ENCODE measurements at places on chromosomes 7 and 10.

- peak; percentile 36 for DNase-seq
Measured at GRCh38 chr10:61804414-61804813, 97.1 kb upstream of the ARID5B start.

DNA sequence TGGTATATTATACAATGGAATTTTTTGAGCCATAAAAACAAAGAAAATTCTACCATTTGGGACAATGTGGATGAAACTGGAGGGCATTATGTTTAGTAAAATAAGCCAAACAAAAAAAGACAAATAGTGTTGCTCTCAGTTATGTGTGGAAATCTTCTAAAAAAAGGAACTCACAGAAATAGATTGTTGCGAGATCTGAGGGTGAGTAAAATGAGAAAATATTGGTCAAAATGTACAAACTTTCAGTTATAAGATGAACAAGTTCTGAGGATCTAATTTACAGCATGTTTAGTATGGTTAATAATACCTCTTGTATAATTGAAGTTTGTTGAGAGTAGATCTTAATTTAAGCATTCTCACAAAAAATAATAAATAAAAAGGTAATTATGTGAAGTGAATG, 291.2 kb downstream of the KIF20B start:
- no peak for DNase-seq

- no peak for DNase-seq
Measured at GRCh38 chr10:97355571-97355975, 21.0 kb upstream of the FRAT2 start.

GRCh38 chr10:14403359-14403758, 72.6 kb upstream of the FRMD4A start:
- no peak for DNase-seq

DNA sequence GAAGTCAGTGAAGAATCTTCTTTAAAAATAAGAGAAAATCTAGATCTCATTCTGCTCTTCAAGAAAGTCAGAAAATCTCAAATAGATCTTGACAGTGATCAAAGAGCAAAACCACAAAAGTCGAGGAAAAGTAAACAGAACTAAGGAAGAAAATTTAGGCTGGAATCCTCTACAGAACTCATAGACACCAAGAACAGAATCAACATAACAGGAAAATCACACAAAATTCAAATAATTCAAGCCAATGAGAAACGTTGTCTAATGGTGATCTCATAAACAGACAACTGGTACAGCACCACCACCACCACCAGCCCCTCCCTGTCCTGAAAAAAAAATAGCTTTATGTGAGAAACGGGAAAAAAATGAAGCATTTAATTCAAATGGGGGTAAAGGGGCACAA, 6.9 kb downstream of the ITGB1 start:
- DNase-seq: no peak

DNA sequence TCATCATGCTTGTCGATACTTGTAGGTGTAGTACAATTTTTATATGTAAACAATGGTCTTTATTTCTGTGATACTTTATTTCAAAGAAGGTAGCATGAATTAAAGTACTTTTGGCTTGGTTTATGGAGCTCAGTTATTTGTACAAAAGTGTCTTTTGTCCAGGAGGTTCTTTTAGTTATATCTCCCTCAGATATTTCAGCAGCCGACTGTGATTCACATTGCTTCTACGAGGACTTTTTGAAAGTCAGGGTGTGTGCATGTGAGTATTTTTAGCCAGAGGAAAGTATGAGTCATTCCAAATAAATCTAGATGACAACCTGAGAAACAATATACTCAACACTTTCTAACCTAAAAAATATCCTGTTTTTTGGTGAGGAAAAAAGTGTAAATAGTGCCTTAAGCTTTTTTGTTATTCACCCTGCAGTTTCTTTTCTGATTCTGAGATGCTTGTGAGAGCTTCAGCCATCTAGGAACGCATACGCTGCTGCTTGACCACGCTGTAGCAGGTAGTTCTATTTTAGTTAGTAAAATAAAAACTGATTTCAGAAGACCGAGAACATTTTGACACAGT, 595 bp upstream of the SUN1 start:
- peak; percentile 85 for DNase-seq

DNA sequence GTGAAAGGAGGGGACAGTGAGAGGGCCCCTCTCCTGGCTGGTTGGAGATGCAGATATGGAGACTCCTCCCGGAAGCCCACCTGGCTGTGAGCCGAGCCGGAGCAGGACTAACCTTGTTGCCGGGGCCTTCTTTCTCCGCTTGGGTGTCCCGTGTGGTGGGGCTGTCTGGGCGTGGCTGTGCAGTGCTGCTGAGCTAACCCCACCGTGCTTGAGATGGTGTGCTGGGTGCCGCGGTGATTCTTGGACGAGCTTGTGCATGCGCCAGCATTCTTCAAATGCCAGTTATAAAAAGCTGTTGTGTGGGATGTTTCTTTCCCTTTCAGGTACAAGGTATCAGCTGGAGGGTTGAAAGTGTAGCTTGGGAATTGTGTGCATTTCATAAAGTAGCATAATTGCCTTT, 48.8 kb downstream of the DAGLB start:
- DNase-seq: no peak

GRCh38 chr7:30977222-30977621, 13.5 kb downstream of the GHRHR start:
- DNase-seq: no peak

GRCh38 chr10:96288151-96288621, 16.0 kb upstream of the DNTT start:
- DNase-seq: no peak

- peak; percentile 34 for DNase-seq
Measured at GRCh38 chr7:2403718-2404648, 572 bp downstream of the CHST12 start.

GRCh38 chr7:7664291-7664690, 23.7 kb downstream of the UMAD1 start:
- no peak for DNase-seq

DNA sequence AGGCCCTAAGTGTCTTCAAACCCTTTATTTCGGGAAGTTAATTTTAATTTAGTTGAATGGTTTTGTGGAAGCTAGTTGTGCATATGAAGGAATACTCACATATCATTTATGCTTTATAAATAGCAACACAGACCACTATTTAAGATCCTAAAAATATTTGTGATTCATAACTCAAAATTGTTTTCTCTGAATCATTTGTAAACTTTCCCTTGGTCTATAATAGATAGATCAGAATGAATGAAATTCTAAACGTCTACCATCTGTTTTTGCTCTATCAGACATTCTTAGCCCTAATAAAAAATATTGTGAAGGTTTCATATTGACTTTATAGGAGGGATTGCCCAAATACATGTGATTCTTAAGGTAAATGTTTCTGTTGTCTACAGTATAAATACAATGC, 43.5 kb downstream of the LOXL4 start:
- peak; percentile 37 for DNase-seq

GRCh38 chr7:7639847-7640220, 718 bp upstream of the UMAD1 start:
- peak; percentile 3 for DNase-seq

- DNase-seq: peak; percentile 89
Measured at GRCh38 chr10:104291439-104291951, 22.5 kb downstream of the GSTO2 start.

GRCh38 chr7:100210805-100211204, 8.9 kb upstream of the PVRIG start:
- DNase-seq: no peak

DNA sequence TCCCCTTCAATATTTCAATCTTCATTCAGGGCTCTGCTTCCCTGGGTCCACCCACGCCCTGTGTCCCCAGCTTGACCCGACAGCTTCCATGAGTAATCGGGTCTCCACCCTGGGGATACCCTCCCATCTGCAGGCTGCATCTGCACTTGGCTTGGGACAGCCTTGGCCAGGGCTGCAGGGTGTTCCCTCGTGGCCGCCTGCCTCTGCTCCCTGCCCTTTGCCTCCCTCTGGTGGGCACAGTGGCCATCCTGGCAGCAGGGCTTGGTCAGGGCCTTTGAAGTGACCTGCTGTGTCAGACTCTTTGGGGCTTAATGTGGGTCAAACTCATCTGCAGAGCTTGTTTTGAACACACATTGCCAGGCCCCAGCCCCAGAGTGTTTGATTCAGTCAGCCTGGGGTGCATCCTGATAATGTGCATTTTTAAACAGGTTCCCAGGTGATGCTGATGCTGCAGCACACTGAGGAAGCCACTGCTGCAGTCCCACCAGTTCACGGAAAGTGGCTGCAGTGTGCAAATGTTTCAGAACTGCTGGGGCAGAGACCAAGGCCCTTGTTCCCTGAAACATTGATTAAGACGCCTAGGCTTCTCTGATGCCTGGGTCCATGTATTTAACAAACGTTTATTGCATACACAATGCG, 80.7 kb upstream of the SEC61G start:
- no peak for DNase-seq

GRCh38 chr7:20064181-20064970, 152.8 kb downstream of the MACC1 start:
- peak; percentile 69 for DNase-seq

GRCh38 chr7:95396136-95397032, at the start of gene PON3:
TSS of gene PON3 (minus strand) at chr7:95396375. CDS start at chr7:95396350, 25 bp downstream.
- DNase-seq: no peak

DNA sequence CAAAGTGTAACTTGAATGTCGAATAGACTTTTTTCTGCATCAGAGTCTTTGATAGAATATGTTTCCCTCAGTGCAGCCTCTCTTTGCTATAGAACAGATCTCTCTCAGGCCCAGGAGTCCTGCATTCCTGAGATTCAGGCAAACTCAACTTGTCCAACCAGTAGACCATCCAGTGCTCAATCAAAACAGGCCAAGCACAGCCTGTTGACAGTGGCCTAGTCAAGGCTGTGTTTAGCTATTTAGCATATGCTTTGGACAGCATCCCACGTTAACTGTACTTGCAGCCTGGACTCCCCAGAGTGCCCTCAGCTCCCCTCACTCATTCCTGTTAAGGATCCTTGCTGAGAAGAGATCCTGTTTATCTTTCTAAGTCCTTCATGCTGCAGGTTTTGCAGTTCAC, 16.3 kb downstream of the OR6V1 start:
- DNase-seq: no peak

DNA sequence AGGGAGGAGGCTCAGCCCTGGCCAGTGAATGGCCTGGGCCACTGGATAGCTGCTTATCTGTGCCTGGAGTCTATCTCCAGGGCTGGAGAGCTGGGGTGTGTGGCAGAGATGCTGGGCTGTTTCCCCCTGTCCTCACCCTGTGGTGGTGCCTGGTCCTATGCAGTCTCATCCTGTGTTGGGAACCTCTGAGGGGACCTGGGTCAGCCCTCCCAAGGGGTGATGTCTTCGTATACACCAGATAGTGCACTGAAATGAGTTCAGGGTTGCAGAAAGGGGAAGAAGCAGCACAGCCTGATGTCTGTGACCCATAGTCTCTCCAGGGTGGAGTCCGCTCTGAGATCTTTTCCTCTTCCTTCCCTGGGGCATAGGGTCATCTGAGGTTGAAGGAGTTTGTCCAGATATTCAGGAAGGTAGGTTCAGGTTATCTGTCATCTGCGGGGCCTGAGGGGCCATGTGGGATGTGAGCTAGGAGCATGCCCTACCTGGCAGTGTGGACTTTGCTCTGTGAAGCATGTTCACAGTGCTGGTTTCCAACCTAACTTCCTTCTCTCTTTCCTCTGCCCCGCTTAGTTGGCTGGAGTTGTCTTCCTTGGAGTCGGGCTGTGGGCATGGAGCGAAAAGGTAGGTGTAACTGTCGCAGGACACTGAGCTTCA, 33.4 kb upstream of the SH2D4B start:
- no peak for DNase-seq

DNA sequence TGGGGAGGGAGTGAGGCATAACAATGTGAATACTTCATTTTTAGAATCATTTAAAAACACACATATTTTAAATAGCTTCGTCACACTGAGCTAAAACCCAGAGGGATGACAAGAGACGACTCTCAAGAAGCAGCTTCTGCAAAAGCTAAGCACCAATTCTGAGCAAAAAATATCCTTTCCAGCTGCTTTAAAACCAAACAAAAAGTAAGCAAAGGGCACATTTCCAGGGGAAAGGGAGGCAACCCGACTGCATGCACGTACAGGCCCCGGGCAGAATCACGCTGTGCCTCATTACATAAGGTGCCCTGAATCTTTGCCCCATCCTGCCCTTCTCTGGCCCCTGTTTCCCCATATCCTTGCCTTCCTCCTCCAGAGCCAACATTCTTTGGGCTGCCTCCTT, 78.4 kb downstream of the DGKI start:
- DNase-seq: no peak

DNA sequence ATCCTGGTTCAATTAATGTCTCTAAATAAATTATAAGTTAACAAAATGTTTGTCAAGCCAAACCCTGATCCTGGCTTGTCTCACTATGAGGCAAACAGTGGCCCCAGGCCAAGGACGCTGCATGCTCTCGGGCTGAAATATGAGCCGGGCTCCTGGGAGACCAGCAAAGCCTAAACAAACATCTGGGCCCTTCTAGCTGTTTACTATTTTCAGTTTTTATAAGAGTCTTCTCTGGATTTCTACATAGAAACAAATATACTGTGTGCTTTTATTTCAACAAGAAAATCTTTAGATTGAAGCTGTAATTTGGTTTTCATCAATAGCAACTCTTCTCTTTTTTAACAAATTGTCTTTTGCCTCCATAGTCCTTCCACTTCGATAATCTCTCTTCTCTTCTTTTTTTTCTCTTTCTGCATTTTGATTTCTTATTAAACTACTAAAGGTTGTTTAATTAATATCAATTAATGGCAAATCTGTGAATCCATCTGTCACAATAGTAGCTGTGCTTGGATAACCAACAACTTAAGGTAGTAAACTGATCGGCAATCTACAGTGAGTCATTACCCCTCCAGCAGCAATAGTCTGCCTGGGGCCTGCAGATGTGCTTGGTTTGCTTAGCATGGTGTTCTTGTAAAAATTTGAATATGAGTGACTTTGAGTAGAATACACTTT, 83.3 kb upstream of the DNAJC1 start:
- peak; percentile 59 for DNase-seq

DNA sequence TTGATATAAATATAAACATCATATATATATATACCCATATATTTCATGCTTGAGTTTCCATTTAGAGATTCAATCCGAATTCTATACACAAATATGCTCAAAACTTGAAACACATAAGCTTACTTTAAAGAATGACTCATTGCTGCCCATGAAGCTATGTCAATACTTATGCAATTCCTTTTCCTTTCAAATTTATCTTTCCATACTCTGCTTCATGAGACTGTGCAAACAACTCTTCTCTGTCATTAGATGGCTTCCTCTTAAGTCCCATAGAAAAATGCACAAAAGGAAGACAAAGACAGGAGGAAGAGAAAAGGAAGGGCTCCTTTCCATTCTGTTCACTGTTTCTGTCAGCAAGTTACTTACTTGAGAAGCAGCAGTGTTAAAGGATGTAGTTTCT, 895.7 kb upstream of the SORCS1 start:
- peak; percentile 20 for DNase-seq

GRCh38 chr7:51647931-51648351, 331.3 kb upstream of the COBL start:
- DNase-seq: no peak

DNA sequence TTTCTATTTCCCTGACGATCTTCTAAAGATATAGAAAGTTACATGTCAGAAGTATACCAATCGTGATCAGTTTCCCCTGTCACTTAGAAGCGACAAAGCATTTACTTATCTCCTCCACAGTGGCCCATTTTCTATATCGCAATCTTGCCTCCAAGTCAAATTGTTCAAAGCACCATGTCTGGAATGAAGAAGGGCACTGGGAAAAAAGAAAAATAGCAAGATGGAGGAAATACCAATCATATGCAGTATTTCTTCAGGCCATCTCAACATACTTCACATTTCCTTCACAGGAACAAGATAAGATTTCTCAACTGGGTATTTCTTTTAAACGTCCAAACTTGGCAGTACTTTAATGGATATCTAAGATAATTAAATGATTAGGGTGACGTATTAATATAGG, 63.3 kb upstream of the IL6 start:
- no peak for DNase-seq

Measured in fibroblast of skin of abdomen (primary cell).